CD8-positive, alpha-beta T cell (primary cell): ENCODE measurements at places on chromosomes 3 and 15.

DNA sequence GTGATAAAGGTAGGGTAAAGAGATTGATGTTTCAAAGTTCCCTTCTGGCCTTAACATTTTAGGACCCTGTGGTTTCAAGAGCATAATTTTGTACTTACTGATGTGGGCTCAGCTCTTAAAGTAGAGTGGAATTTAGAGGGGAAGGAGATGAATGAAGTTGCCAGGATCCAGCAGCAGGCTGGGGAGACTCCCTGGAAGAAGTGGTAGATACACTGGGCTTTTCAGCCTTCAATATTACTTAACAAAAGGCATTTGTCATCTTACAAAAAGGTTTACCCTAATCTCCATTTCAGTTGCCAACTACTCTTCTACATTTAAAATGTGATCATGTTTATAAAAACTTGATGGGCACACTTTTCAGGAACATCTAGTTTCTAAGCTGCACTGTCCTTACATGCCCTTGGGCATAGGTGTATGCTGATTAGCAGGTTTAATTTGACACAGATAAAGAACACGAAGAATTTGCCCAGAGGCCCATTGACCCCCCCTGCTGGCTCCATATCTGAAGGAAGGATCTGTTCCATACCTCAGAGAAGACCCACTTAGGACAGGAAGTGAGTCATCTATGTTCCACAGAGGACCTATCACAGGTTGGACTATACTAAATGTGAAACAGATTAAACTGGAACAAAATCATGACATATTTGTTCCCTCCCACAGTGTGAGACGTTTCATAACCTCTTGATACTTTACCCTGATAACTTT is 93.0 kb upstream of the LPP start:
- DNase-seq = peak; percentile 67

DNA sequence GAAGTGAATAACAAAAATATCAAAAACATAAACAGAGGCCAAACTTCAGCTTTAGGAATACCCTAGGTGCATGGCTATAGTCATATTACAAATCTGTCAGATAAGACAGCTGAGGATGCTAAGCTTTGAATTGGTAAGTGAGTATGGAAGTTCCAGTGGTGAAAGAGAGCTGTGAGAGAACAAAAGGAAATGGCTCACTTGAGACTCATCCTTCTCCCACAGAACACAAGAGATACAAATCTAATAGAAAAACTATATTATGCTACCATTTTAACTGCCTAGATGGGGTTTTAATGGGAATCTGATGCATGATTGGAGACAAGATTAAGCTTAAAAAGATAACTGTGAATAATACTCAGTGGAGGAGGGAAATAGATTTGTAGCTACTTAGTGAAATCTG is 21.5 kb upstream of the PEX5L start:
- DNase-seq = no peak

- DNase-seq = no peak
Measured at GRCh38 chr3:72274493-72275330, 489.8 kb upstream of the PROK2 start.

GRCh38 chr3:69881051-69881450 is 118.5 kb upstream of the SAMMSON start:
- no peak for DNase-seq

DNA sequence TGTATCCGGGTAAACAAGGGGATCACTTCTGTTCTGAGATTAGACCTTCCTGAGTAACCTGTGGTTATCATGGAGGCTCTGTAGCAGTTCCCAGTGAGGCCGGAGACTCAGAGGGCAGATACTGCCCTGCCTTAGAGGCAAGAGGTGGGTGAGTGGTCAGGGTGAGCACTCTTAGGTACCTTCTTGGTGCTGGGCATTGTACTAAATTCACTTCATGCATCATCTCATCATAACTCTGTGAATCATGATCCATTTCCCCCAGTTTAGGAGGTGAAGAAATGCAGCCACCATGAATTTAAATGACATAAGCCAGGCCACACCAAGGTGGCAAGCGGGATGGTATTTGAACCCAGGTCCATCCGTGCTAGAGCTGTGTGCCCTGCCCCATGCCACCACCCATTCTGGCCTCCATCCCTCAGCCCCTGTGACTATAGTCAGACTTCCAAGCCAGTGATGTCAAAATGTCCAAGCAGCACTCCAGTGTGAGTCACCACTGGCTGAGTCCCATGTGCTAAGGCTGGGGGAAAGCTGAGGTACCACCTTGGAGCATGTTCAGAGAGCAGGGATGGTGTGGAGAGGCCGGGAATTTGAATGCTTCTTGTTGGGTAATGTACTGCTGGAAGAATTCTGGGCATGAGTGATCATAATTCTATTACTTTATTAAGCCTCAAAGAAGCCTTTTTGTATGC is 88.8 kb downstream of the EPHB1 start:
- DNase-seq = no peak

DNA sequence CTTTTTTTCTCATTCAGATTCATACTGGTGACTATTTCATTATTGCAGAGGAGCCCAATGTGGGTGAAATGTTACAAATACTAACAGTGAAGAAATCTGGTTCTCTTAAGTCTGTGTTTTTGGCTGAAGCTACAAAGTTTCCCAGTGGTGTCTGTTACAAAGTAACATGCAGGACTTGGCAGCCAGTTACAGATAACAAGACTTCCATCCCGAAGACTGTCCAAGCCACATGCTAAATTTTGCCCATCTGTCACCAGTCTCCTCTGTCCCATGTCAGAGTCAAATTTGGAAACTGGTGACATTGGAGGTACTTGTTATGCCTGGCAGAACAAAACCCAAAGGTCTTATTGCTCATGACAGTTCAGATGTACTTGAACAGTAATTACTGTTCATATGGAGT is 269.2 kb upstream of the GOLIM4 start:
- no peak for DNase-seq

- DNase-seq = no peak
Measured at GRCh38 chr3:31077826-31078225, 183.4 kb upstream of the GADL1 start.

- no peak for DNase-seq
Measured at GRCh38 chr3:107824822-107825371, 265.9 kb downstream of the CD47 start.

- no peak for DNase-seq
Measured at GRCh38 chr3:32383136-32383711, 8.4 kb upstream of the CMTM7 start.

DNA sequence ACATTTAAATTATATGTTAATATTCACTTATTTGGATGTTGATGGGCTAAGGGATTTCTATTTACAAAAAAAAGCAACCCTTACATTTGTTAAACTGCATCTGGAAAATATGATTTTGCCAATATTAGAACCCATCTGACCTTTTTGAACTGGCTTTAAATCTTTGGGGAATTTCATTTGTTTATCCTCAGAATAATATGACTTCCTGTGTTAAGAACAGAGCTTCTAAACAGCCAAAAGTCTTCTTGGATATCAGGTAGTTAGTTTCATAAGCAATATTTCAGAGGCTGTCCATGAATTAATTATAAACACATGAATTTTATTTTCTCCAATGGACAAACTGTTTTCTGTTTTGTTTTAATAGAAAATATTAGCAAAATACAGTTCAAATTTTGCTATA is 301.9 kb upstream of the AGTR1 start:
- no peak for DNase-seq

DNA sequence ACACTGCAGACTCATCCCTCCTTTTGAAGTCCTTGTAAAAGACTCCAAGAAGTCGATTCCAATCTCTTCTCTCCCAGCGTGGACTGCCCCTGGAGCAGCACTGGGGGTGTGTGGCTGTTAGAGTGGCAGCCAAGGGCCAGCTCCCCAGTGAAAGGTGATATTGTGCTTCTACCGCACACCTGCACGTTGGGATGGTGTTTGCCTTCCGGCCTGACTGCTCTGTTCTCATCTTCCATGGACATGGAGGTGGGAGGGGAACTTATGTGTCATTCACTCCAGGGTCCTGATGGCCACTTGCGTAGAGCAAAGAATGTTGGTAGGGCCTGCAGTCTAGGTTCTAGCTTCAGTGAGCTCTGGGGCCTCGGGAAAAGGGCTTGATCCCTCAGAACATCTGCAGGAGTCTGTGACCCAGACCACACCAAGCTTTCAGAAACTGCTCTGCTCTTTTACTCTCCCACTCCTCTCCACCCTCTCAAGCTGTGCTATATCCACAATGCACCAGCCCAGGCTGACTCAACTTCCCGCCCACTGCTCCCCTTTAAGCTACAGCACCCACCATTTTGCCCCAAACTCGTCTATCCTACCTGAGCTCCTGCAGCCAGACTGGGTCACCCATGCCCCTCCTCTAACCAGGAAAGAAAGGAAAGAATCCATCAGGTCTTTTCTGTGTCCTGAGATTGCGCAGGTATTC is 31.3 kb downstream of the LIPC start:
- no peak for DNase-seq

DNA sequence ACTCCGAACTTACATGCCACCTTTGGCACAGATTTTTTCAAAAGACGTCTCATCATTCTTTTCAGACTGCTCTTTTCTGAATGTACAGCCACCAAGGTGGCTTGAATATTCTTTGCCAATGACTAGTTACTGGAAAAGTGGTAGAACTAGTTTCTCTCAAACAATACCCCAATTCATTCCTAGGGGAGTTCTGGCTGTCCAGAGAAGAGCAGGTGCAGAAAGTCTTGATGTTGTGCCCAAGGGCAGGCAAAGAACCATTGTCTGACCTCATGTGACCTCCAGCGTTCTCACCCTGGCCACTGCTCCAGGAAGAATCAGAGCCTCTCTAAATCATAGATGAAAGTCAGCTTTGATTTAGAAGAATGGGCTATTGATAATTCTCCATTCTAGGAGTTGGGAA is 5.5 kb downstream of the LMOD3 start:
- DNase-seq = no peak

- no peak for DNase-seq
Measured at GRCh38 chr15:31106495-31107300, 5.2 kb upstream of the TRPM1 start.

GRCh38 chr3:149545049-149545448 is 70.6 kb downstream of the TM4SF4 start:
- no peak for DNase-seq
